ENCODE measurements at places on chromosomes 3 and 15.

DNA sequence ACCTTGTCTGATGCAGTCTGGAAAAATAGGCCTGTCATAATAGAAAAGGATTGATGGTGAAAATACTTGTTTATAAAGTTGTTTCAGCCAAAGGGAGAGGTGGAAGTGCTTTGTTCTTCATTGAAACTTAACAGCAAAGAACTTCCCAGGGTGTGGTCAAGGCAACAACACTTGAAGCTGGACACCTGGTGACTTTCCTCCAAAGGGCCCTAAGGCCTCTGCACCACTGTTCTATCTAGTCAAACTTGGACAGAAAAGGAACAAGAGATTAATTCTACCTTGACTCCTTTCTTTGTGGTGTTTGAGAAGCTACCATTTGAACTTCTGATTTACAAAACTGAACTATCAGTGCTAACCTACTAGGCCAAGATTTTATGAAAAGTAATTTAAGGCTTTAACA, 102.0 kb downstream of the CMSS1 start:
- DNase-seq: no peak

DNA sequence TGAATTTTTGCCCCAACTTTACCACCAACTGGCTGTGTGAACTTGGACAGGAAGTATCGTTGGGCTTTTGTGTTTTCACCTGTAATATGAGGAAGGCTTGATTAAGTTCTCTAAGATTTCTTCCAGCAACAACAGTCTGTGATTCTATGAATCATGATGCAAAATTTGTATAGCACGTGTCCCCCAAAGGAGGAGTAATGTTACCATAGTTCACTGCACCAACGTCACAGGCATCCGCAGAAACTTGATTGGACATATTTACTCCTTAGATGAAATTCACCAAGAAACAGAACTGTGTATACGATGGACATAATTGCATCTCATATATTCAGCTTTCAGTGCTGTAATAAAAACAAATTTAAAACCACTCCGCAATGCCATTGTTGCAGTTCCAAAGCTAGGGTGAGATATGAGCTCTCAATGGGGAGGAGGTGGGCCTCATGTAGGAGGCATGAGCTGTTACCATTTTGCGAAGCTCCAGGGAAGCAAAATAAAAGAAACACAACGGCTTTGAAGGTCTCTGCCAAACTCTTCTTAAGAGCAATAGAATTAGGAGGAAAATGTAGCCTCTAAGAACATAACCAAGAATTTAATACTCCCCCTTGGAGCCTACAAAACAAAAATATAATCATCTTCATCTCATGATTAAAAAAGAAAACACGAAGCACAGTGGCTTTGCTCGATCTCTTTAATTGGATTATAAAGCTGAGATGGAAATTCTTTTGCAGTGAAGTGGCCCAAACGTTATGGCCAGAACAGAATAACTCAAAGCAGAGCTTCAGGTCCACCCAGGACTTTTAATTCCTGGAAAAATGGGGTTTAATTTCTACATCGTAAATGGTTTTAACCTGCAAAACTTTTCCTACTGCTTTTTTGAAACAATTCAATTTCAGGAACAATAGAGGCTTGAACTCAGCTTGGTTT, 80.7 kb downstream of the CHST2 start:
- no peak for DNase-seq

DNA sequence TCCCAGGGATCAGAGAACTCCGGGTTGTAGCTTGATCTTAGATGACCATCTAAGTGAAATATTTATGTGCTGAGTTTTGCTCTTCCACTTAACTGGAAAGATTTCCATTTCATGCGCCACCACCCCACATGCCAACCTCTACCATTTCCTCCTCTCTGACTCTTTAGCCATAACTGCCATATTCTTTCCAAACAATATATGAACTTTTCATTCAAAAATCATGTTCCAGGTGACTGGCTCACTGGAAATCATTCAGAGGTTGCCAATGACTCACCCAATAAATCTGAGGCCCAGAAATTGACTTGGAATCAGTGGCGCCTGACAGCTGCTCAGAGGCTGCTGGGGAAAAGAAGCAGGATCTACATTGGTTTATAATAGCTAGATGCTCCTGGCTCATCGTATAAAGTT, 31.6 kb upstream of the FAM174B start:
- no peak for DNase-seq

DNA sequence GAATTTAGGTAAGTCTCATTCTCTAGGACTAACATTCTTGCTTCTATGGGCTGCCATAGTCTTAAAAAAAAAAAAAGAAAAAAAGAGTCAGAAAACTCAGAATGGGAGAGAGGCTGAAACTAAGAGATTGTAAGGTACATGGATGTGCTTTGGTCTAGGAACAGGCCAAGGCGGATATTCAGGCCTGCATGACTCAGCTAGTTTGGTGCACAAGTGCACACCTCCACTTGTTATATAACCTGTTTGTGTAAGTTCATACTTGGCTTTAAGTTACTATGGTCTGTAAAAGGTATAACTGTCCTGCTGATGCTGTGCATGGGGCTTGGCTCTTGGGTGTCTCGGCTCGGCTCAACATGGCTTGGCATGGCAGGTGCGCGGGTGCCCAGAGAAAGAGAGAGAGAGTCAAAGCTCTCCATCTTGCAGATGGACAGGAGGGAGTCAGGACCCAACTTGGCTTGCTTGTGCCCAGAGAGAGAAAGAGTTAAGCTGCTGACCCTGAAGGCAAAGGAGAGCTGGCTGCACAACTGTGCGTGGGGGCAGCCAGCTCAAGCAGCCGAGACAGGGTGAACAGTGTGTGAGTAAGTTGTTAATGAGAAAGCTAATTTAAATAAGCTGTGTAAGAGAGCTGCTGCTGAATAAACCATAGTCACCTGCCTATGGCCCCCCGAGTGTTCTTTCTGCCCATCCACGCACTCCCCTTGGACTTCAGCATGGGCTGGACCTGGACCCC, 31.4 kb upstream of the CHRNB4 start:
- no peak for DNase-seq

DNA sequence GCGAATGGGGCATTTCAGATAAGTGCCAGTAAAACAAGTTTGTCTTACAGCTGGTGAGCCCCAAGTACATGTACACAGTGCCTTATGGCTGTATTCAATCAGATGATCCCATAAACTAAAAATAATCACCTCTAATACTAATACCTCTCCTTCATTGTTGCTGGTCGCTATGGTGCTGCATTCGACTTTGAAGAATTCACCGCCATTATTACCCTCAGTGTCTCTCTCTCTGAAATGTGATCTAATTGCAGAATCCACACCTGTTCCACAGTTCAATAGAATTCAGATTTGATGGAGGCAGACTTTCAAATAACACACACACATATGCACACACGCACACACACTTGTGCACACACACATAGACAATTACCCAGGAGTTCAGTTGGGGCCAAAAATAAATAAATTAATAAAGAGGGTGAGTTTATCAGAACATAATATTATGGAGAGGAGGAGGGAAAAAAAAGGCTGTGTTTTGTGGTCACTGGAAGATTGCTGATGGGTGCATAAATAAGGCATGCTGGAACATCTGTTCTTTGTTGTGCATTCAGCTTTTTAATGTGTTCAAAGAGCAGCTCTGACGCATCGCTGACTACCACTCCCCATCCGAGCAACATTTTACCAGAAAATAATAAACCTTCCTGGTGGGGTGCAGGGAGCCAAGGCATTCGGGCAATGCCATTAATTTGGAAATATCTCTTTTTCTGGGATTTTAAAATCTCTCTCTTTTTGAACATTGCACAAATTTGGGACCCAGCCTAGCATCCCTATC, 235.7 kb downstream of the SATB1 start:
- DNase-seq: no peak

DNA sequence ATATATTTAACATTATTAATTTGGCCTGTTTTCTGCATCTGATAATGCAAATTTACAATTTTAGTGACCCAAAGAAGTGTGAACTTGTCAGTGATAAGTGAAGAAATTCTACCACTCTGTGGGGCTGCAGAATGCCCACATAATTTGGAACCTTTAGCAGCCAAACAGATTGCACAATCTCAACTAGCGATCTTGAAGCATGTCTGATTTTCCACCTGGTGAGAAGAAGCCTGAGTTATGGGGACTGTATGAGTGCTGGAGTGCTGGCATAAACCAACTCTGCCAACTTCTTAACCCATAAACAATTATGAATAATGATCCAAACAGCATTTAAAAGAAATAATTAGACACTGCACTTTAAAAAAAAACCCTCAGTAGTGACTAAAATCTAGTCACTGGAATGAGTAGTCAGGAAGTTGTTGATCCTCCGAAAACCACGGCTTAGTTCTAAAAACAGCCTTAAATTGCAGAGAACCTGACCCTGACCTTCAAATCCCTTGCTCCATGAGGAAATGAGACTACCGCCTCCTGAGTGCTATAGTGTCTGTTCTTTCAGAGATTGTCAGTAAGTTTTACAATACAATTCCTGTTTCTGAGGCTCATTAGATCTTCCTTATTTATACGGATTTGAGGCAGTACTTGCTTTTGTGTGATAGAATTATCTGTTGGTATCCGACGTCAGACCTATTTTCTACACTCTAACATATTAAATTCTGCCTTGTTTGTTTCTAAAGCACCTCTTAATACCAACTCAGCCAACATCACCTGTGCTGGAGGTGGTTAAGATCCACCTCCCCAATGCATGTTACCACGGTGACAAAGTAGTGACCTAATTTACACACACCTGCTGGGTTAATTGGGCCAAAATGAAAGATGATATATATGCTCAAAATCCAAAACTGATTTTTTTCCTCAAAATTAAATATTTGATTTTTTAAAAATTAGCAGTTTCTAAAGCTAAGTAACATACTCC, 267.7 kb downstream of the ZBTB20 start:
- no peak for DNase-seq

GRCh38 chr3:133113927-133114597, 75.9 kb downstream of the TMEM108 start:
- DNase-seq: no peak

- DNase-seq: no peak
Observed at GRCh38 chr3:7696320-7696719, 805.3 kb upstream of the LMCD1 start.

DNA sequence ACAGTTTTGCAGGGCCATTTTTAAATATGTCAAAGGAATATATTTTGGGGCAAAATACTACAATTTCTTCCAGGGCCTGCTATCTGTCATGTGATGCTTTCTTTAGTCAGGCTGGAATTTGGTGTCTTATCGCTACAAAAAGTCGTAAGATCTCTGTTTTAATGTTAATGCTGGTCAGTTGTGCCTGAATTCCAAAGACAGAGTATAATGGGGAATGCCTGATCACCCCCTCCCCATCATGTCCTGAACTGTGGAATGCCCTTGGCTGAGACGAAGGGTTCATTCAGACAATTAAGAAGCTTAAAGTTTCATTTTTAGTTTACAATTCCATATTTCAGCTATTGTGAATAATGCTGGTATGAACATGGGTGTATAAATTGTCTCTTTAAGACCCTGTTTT, 203.0 kb downstream of the TBC1D5 start:
- DNase-seq: no peak

DNA sequence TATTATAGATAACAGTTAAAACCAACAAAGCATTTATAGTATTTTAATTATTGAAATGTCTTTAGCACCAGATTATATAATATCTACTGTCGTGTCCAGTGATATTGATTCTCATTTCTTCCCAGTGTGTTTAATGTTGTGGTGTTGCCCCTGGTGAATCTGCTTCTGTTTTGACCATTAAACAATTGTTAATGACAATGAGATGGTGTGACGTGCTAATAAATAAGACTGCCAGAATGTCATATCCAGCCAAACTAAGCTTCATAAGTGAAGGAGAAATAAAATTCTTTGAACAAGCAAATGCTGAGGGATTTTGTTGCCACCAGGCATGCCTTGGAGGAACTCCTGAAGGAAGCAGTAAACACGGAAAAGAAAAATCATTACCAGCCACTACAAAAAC, 480.0 kb upstream of the ROBO1 start:
- DNase-seq: no peak

- DNase-seq: no peak
Observed at GRCh38 chr3:24508423-24508839, 13.8 kb upstream of the THRB start.
